ENCODE measurements at places on chromosomes 11 and 22. TPM values are rescaled to one million over a fixed set of nuclear protein-coding genes. Genes with fewer than 3 reads are reported as not detected.
A peak's percentile ranks its signal among the peaks of the same experiment; 100 is the strongest.

- no peak for DNase-seq
Measured at GRCh38 chr11:88313441-88313840, 24.1 kb downstream of the CTSC start.

GRCh38 chr11:46120346-46121300, 631 bp downstream of the PHF21A start:
- DNase-seq, result no peak

- DNase-seq, result peak; percentile 75
Measured at GRCh38 chr22:23763579-23763945, 772 bp downstream of the C22orf15 start.

GRCh38 chr11:6745465-6746015, 26.2 kb downstream of the OR2AG2 start:
- DNase-seq, result no peak

The RRAS2 gene
- 74.8 TPM for total RNA-seq

The MMP1 gene
- total RNA-seq, result not detected

DNA sequence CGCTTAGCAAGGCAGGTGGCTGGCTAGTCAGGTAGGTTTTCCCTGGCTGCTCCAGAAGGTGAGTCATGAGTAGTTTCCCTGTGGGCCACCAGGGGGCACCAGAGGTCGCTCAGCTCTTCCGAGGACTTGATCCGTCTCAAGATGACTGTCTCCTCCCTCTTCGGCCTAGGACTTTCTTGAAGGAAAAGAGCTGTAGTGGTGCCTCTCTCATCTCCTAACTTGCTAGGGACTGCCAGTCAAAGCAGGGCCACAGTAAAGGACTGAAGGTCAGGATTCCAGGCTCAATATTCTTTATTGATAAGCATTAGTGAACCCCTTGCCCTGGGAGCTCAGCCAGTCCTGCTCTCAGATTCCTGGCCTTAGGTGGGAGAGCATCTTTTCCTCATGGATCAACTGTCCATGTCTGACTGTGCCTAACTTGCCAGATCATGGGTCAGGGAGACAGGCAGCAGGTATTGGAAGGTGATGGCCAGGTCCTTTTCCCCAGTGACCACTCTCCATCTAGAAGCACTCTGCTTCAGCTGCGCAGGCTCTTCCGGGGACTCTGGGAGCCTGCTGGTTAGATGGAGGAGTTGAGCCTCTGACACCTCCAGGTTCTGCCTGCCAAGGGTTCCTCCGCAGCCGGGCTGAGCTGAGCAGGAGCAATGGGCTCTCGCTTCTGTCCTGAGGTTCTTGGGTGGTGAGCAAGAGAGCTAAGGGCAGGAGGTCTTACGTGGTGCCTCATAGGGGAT, 1.9 kb downstream of the POLD4 start:
- DNase-seq, result peak; percentile 65

Data from activated CD8-positive, alpha-beta memory T cell treated with anti-CD3 and anti-CD28 coated beads, Interleukin-2, amount 10 ng/mL, durations not matched to agents 7 days and 5 days (primary cell).